ENCODE measurements at places on chromosomes 7 and 10. TPM values are rescaled to one million over a fixed set of nuclear protein-coding genes. Genes with fewer than 3 reads are reported as not detected.
A peak's percentile ranks its signal among the peaks of the same experiment; 100 is the strongest.

The TAS2R41 gene
- total RNA-seq: not detected

The ZNF117 gene
- total RNA-seq: 2.8 TPM

The LIPJ gene
- total RNA-seq: not detected

The HMX2 gene
- total RNA-seq: not detected

The CHCHD2 gene
- total RNA-seq: 392 TPM

The TMEM225B gene
- not detected for total RNA-seq

The NUTM2B gene
- total RNA-seq: not detected

The JAKMIP3 gene
- total RNA-seq: not detected

The ADCY1 gene
- total RNA-seq: not detected

The GIMAP7 gene
- total RNA-seq: not detected

The AKR1C3 gene
- total RNA-seq: 36.2 TPM

The CFAP70 gene
- total RNA-seq: 0.43 TPM

The FMC1 gene
- 9.5 TPM for total RNA-seq

The CD36 gene
- 1.3 TPM for total RNA-seq

The FANK1 gene
- total RNA-seq: 13.3 TPM

GRCh38 chr7:54757711-54758110, 1.3 kb downstream of the SEC61G start:
- peak; percentile 20 for DNase-seq

DNA sequence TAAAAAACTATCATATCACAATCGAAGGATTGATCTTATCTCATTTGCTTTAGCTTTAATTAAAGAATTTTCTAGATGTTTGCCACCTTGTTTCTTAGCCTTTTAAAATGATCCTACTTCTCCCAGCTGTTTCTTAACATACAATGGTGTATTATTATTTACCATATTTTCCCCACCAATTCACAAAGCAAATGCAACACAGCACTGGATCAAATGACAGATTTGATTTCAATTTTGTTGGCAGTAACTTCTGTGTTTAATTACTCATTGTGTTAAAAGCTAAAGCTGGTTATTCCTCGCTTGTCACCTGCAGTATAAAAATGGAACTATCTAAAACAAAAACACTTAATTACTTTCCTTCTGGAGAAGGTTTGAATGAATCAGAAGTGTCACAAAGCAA, 19.6 kb downstream of the SVIL start:
- DNase-seq: no peak

DNA sequence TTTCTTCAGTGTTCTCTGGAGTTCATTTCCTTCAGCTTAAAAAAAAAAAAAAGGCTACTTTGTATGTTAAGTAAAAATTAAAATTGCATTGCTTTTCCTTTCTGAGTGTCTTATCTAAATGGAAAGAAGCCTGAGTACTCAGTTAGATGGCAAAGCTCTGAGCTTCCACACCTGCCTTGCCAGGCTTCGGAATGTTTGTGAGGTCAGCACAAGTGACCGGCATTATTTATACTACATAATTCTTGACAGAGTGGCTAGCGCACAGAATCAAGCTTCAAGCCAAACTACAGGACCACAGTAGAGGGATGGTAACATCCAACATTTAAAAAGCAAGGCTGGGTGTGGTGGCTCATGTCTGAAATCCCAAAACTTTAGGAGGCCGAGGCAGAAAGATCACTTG, 17.3 kb downstream of the PIP4K2A start:
- DNase-seq: no peak

DNA sequence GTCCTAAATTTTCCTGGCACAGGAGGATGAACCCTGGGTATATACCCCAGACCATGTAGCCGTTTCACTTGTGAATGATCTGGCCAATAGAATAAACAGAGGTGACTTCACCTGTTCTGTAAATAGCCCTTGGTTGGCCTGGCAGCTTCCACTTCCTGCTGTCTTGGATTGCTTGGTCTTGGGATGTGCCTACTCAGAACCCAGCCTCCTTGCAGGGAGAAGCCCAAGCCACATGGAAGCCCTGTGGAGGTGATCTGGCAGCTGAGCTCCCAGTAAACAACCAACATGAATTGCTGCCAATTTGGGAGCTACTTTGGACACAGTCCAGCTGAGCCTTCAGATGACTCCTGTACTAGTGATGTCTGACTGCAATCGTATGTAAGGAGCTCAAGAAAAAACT, 4.8 kb upstream of the RAPGEF5 start:
- peak; percentile 5 for DNase-seq

GRCh38 chr10:13872411-13872810, 285.6 kb downstream of the PRPF18 start:
- no peak for DNase-seq

DNA sequence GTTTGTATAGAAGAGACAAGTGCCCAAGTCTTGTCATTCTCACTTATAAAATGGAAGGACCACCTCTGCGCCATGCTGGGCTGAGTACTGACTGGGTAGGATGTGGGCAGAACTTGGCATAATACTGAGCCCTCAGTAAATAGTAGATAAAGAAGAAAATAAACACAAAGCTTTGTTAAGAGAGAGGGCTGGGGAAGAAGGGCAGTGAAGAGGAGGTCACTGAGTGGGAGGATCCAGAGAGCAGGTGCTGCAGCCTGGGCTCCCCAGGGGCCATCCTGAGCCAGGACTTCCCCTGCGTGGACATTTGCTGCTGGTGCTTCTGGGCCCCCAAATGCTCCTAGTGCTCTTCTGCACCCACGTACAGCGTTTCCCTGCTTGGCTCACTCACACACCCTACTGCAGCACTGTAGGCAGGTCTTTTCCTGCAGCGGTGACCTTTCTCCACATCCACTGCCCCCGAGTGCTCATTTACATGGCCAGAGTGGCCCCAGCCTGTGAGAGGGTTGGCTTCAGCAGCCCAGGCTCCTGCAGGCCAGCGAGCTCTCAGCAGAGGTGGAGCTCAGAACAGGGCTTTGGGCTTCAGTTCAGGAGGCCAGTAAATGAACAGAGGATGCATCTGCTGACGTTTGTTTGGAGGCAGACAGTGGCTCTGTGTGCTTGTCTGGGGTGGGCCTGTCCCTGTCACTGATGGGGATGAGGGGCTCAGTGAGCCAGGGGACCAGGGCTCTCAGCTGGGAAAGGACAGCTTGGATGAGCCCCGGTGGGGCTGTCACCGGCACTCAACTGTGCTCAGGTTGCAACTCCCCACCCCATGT, 164.6 kb downstream of the ADARB2 start:
- peak; percentile 1 for DNase-seq

DNA sequence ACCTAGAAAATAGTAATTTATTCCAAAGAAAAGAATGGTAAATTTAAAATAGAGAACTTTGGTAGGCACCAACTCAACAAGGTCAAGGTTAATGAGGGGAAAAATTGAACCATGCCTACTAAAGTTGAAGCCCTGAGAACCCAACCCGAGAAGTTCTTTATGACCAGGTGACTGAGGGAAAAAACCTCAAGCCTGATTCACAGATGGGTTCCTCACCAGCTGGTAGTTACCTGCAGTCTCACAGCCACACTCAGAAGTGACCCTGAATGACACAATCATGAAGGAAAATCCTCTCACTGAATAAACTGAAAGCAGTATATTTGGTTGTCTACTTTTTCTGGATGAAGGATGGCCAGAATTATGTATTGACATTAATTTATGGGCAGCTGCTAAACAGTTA, 7.0 kb downstream of the C10orf67 start:
- no peak for DNase-seq

GRCh38 chr7:48004638-48005037, 24.3 kb downstream of the SUN3 start:
- DNase-seq: no peak

GRCh38 chr7:26500749-26501352, 209.2 kb downstream of the SNX10 start:
- DNase-seq: peak; percentile 60

GRCh38 chr7:50534690-50535290, 30.4 kb downstream of the DDC start:
- peak; percentile 97 for DNase-seq

DNA sequence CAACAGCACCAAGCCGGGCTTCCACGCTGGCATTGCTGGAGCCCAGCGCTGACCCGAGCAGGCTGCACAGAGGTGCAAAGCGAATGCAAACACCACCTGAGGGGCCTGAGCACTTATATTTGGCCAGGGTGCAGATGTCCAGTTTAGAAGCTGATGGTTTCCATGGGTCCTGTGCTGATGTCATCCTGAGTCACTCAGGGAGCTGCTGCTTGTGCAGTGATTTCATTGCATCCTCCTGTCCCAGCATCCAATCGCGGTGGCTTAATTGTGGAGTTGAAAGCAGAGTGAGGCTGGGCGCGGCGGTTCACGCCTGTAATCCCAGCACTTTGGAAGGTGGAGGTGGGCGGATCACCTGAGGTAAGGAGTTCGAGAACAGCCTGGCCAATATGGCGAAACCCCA, 410.2 kb upstream of the KLF6 start:
- DNase-seq: peak; percentile 64

GRCh38 chr10:73537288-73537687, 41.5 kb upstream of the PPP3CB start:
- no peak for DNase-seq

DNA sequence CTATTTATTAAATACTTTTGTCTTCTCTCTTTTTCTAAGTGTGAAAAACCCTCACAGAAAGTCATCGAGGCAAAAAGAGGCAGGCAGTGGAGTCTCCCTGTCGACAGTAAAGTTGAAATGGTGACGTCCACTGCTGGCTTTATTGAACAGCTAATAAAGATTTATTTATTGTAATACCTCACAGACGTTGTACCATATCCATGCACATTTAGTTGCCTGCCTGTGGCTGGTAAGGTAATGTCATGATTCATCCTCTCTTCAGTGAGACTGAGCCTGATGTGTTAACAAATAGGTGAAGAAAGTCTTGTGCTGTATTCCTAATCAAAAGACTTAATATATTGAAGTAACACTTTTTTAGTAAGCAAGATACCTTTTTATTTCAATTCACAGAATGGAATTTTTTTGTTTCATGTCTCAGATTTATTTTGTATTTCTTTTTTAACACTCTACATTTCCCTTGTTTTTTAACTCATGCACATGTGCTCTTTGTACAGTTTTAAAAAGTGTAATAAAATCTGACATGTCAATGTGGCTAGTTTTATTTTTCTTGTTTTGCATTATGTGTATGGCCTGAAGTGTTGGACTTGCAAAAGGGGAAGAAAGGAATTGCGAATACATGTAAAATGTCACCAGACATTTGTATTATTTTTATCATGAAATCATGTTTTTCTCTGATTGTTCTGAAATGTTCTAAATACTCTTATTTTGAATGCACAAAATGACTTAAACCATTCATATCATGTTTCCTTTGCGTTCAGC, 43.4 kb downstream of the TARP start:
- DNase-seq: peak; percentile 10

- DNase-seq: no peak
Measured at GRCh38 chr10:43126759-43127424, 11.4 kb upstream of the CSGALNACT2 start.

DNA sequence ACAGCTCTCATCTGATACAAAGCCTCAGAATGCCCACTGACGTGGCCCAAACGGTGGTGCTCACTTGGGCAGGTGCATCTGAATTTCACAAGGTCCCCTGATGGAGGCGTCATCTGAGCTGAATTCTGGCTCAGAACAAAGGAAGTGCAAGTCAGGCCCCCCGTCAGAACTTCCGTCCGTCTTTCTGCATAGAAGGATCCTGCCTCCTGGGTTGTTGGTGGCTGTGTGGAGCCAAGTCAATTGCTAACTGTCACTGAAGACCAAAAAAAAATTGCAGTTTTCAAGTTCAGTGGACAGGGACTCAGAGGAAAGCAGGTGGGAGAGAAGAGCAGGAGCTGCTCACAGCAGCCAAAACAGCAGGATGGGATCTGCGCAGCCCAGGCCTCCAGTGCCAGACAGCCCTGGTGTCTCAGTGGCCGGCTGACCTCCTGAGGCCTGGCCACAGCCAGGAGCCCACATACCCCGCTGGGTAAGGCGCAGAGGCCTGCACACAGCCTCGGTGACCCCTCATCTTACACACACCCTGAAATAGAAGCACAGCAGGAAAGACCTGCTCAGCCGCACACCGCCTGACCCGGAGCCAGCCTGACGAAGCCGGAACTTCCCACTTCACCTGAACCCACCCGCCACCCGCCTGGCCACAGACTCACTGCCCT, 49.4 kb downstream of the PYROXD2 start:
- DNase-seq: no peak

- DNase-seq: no peak
Measured at GRCh38 chr10:11440250-11441150, 170.9 kb downstream of the USP6NL start.

GRCh38 chr7:133139801-133140200, 57.9 kb upstream of the CHCHD3 start:
- no peak for DNase-seq

GRCh38 chr10:59880971-59881510, 25.3 kb downstream of the CCDC6 start:
- DNase-seq: no peak

GRCh38 chr10:4947039-4947634, 16.1 kb upstream of the AKR1C1 start:
- peak; percentile 60 for DNase-seq

GRCh38 chr7:38660427-38661099, 29.4 kb upstream of the AMPH start:
- peak; percentile 81 for DNase-seq

DNA sequence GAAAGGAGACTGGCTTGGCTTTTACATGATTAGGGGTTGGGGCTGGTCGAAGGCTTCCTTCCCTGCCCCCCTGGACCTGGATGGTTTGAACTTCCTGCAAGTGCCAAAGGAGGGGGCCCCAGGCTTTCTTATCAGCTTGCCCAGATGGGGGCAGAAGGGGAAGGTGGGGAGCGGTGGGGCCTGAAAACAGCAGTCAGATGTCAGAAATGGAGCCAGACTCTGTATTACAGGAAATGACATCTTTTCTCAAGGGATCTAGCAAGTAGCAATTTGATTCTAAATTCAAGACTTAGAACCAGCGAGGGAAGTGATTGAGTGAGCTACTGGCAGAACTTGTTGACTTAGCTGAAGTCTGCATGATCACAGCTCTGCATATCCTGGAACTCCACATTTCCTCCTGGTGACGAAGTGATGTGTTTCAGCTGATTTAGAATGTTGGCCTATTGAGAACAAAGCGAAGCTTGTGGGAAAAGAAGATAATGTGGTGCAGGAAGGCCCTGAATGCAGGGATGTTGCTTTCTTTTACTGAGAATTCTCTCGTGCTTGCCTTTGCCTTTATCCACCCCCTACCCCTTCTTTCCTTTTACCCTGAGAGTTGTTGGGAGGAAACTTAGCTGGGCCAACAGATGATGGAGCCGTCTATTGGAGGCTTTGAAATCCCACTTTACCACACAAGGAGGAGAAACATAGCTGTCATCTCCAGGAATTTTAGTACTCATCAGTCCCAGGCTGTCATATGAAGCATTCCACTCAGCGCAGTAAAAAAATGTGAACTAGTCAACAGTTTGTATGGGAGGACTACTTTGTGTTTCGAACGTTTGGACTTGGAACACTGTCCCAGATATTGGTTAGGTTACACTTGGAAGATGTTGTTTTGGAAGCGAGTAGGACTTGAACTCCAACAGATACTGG, 43.2 kb downstream of the CCNY start:
- peak; percentile 68 for DNase-seq
